ENCODE measurements at places on chromosomes 4 and X.
A peak's percentile ranks its signal among the peaks of the same experiment; 100 is the strongest.

DNA sequence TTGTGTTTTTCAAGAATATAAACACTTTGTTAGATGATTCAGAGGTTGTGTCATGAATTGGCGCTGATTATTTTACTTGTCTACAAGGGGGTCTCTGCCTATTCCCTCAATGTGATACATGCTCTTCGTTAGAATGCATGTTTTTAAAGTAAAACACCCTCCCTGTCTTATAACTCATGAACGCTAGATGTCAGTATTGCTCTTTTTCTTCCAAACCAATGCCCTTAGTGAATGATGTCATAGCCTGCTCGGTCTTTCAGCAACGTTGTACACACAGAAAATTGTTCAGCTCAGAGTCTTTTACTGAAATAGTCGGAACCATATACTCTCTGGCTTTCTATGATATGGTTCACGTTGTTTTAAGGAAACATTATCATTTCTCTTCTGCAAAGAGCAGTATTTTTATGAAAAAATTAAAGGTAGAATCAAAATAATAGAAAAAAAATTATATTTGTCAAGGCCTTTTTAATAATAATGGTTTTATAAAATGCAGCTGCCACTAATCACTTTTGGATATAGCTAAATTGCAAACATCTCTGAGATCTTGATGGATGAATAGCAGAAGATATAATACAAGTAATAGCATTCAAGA lies 292.9 kb downstream of the TLL1 start:
- DNase-seq: no peak

GRCh38 chr4:60384516-60384915 lies 815.6 kb upstream of the ADGRL3 start:
- DNase-seq: no peak

GRCh38 chr4:98658287-98659105 lies at the start of gene TSPAN5:
Gene TSPAN5, minus strand, starts transcription at chr4:98658611.
- DNase-seq: peak; percentile 91

DNA sequence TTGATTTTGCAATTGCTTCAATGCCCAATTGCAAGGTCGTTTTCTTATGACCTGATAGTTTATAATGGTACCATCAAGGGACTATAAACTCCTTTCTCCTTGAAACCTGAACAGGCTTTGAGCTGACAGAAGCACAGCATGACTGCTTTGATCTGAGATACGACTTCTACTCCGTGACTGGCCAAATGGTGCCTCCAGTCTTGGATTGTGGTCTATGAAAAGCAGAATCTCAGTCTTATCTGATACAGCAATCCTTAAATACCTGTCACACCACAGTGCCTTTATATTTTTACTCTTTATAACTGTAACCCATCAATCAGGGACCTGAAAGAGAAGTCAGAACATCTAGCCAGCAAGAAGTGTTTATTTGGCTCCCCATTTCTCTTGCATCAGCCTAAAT lies 93.1 kb downstream of the DOCK11 start:
- no peak for DNase-seq

DNA sequence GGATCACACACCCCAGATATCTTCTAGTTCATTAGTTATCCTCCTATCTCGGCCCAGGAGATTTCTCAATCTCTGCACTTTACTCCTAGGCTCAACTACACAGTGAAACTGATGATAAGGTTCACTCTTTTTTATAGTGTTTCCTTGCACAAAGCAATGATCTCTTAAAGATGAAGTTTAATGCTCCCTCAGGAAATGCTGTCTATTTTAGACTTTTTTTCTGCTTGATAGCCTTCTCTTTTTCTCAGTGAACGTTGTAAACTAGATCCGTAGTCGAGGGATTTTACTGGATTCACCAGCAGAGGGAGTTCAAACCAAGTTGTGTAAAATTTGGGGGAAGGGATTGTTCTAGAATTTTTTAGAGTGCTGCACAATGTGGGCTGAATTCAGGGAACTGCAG lies 269.6 kb downstream of the GBA3 start:
- no peak for DNase-seq

GRCh38 chrX:9656277-9656676 lies 109.4 kb downstream of the GPR143 start:
- no peak for DNase-seq

GRCh38 chr4:99722006-99722405 lies 64.4 kb upstream of the C4orf54 start:
- no peak for DNase-seq

- no peak for DNase-seq
Measured at GRCh38 chrX:40459571-40460158, 121.1 kb upstream of the ATP6AP2 start.

GRCh38 chr4:146224326-146224966 lies 10.1 kb downstream of the REELD1 start:
- DNase-seq: no peak

DNA sequence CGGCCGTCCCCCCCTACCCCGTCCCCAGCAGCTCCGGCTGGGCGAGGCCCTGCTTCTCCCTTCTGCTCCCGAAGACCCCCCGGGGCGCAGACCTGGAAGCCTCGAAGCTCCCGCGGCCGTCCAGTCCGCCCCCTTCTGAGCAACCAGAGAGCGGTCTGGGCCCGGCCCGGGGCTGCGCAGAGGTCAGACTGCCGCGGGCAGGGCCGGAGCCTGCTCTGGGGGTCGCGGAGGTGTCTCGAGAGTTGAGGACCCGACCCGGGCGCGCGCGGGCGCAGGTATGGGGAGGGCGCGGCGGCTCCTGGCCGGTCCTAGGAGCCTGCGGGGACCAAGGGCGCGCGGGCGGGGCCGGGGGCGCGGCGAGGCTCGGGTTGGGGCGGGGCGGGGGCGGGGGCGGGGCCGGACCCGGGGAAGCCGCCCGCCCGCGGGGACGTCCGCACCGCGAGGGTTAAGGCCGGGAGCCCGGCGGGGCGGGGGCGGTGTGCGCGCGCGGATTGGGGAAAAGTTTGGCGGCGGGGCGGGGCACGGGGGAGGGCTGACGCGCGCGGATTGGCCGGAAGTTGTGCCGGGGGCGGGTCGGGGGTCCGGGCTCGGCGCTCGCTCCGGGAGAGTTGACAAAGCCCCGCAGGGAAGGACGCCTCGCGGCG lies at the start of gene FGFRL1:
Gene FGFRL1 (plus strand): TSS at position 605 of the 644 bp plus-strand sequence. CDS start 860 bp downstream, outside the sequence.
- DNase-seq: peak; percentile 95

GRCh38 chrX:13699183-13699826 lies 10.4 kb downstream of the RAB9A start:
- DNase-seq: no peak

GRCh38 chr4:163911891-163912290 lies 417.4 kb downstream of the TMA16 start:
- DNase-seq: no peak

GRCh38 chr4:140854168-140854567 lies 98.0 kb upstream of the TBC1D9 start:
- no peak for DNase-seq

GRCh38 chr4:89653012-89653411 lies 183.9 kb downstream of the SNCA start:
- no peak for DNase-seq

All from stimulated activated CD4-positive, alpha-beta T cell treated with anti-CD3 and anti-CD28 coated beads, Interleukin-4, amount 100 ng/mL, for 1 hour (primary cell).